ENCODE measurements at places on chromosomes 2 and 18.

DNA sequence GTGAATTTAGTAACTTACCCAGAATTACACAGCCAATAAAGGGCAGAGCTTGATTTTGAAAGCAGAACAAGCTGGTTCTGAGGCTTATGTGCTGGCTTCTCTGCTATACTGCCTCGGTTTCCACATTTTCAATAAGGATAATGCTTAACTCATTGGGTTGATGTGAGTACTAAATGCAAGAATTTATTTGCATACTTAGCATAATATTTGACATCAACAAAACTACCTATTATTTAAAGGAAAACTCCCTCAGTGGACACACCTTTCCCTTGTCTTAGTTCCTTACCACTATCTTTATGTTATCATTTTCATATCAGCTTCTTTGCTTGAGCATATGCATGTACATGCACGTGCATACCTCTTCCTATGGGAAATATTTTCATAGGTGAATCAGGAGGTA is 3.0 kb upstream of the TGFA start:
- no peaks in the 10 kb centered on the region for H3K36me3 ChIP-seq
- H3K27me3 ChIP-seq = peaks cover 54% of the 10 kb centered on the region

- peaks cover 65% of the 10 kb centered on the region for H3K4me1 ChIP-seq
- H3K27ac ChIP-seq = peak overlapping the region; percentile 89
- DNase-seq = no peak
- H3K4me3 ChIP-seq = no peak overlapping the region
- H3K36me3 ChIP-seq = no peaks in the 10 kb centered on the region
Measured at GRCh38 chr2:207130958-207131521, 34.7 kb downstream of the KLF7 start.

DNA sequence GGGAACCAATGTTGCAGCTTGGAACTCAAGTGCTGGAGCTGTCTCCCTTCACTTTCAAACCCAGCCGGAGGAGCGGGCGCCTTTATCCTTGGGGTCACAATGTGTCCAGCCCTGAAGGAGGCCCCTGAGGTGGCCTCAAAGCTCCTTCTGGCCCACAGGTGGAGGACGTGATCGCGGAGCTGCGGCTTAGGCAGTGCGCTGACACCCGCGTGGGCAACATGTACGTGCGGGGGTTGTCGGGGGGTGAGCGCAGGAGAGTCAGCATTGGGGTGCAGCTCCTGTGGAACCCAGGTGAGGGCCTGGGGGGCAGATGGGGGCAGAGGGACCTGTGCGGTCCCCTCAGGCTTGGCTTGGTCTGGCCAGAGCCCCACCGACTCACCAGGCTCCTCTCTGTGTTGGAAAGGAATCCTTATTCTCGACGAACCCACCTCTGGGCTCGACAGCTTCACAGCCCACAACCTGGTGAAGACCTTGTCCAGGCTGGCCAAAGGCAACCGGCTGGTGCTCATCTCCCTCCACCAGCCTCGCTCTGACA is 13.5 kb downstream of the ABCG8 start:
- no peaks in the 10 kb centered on the region for H3K36me3 ChIP-seq
- no peak overlapping the region for H3K4me3 ChIP-seq
- no peaks in the 10 kb centered on the region for H3K4me1 ChIP-seq
- H3K27ac ChIP-seq = no peak overlapping the region

DNA sequence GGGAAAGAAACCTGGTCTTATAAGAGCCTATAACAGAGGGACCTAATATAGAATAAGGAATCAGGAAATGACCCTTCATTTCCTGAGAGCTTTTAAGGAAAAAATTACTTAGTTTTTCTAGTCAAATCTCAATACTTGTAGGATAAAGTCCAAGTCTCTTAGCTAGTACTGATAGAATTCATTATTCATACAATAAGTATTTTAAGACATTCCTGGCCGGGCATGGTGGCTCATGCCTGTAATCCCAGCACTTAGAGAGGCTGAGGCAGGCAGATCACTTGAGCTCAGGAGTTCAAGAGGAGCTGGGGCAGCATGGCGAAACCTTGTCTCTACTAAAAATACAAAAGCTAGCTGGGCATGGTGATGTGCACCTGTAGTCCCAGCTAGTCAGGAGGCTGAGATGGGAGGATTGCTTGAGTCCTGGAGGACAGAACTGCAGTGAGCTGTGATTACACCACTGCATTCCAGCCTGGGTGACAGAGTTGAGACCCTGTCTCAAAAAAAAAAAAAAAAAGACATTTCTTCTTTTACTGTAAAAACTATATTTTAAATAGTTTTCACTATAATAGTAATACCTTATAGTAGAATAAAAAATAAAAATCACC is 3.2 kb downstream of the RAB3GAP1 start:
- DNase-seq = no peak
- no peaks in the 10 kb centered on the region for H3K36me3 ChIP-seq
- peak overlapping the region; percentile 22 for H3K27ac ChIP-seq

DNA sequence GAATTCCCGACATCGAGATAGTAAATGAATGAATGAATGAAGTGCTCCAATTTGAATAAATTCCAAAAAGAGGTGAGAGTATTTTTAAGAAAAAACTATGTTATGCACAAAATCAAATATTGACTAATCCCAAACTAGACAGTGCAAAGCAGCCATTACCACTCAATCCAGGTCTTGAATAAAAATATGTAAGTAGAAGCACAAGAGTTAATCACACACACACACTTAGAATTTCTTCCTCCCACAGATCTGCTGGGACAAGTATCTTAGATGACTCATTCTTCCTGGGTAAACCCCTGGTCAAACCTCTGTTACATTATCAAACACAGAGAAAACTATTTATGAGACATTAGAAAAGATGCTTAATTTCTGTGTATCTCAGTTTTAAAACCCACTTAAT is 102.0 kb downstream of the PLA2R1 start:
- H3K27me3 ChIP-seq = no peaks in the 10 kb centered on the region
- no peak for DNase-seq
- H3K36me3 ChIP-seq = no peaks in the 10 kb centered on the region
- no peak overlapping the region for H3K27ac ChIP-seq

GRCh38 chr2:20501974-20502373 is 55.1 kb downstream of the RHOB start:
- no peak overlapping the region for H3K4me3 ChIP-seq
- no peak for DNase-seq
- H3K4me1 ChIP-seq = no peaks in the 10 kb centered on the region
- H3K27ac ChIP-seq = no peak overlapping the region
- no peaks in the 10 kb centered on the region for H3K36me3 ChIP-seq

GRCh38 chr2:120398996-120399888 is 53.3 kb downstream of the INHBB start:
- H3K4me3 ChIP-seq = no peak overlapping the region
- DNase-seq = no peak
- no peaks in the 10 kb centered on the region for H3K4me1 ChIP-seq
- H3K36me3 ChIP-seq = no peaks in the 10 kb centered on the region

GRCh38 chr2:51413726-51414125 is 381.8 kb upstream of the NRXN1 start:
- H3K4me3 ChIP-seq = no peak overlapping the region
- H3K36me3 ChIP-seq = no peaks in the 10 kb centered on the region
- no peak overlapping the region for H3K27ac ChIP-seq
- H3K4me1 ChIP-seq = no peaks in the 10 kb centered on the region
- no peaks in the 10 kb centered on the region for H3K27me3 ChIP-seq
- no peak for DNase-seq

DNA sequence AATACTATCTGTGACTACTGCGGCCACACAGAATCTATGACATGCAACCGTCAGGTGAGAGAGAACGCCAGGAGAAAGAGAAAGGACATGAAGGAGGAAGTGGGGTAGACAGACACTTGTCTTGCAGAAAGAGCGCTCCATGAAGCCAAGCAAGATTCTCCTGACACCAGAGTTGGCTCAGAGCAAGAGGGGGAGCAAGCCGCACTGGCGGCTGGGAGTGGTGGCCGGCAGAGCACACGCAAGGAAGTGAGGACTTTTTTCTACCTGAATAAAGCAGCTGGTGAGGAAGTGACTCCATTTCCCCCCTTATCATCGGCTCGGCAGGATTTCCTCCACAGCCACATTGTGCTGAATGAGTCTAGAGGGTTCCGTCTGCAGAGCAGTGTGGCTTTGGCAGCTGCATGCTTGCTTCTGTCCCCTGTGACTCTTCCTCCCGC is 181.6 kb downstream of the BCL2 start:
- no peak for DNase-seq
- H3K4me3 ChIP-seq = peak overlapping the region; percentile 4
- no peaks in the 10 kb centered on the region for H3K27me3 ChIP-seq
- H3K4me1 ChIP-seq = no peaks in the 10 kb centered on the region
- no peaks in the 10 kb centered on the region for H3K36me3 ChIP-seq

- H3K36me3 ChIP-seq = no peaks in the 10 kb centered on the region
- H3K27me3 ChIP-seq = no peaks in the 10 kb centered on the region
- H3K4me3 ChIP-seq = no peak overlapping the region
- H3K4me1 ChIP-seq = peaks cover 48% of the 10 kb centered on the region
- no peak overlapping the region for H3K27ac ChIP-seq
Measured at GRCh38 chr2:85012855-85013254, 41.9 kb downstream of the KCMF1 start.

- DNase-seq = no peak
- H3K36me3 ChIP-seq = no peaks in the 10 kb centered on the region
- H3K27ac ChIP-seq = no peak overlapping the region
Measured at GRCh38 chr2:5020116-5020875, 671.9 kb upstream of the SOX11 start.

- no peak overlapping the region for H3K4me3 ChIP-seq
- H3K27me3 ChIP-seq = no peaks in the 10 kb centered on the region
- H3K27ac ChIP-seq = no peak overlapping the region
- no peaks in the 10 kb centered on the region for H3K4me1 ChIP-seq
- DNase-seq = no peak
- no peaks in the 10 kb centered on the region for H3K36me3 ChIP-seq
Measured at GRCh38 chr2:104025295-104025694, 828.6 kb upstream of the POU3F3 start.

GRCh38 chr2:99862566-99862965 is 279.8 kb downstream of the AFF3 start:
- H3K27me3 ChIP-seq = no peaks in the 10 kb centered on the region
- no peaks in the 10 kb centered on the region for H3K36me3 ChIP-seq
- DNase-seq = no peak

Measured in heart right ventricle (tissue), 16 donors.